ENCODE measurements at places on chromosomes 3 and 15.

GRCh38 chr15:90006217-90007075 lies 5.3 kb downstream of the ZNF710 start:
- DNase-seq: no peak

GRCh38 chr3:39180183-39180545 lies 12.2 kb downstream of the XIRP1 start:
- DNase-seq: no peak

DNA sequence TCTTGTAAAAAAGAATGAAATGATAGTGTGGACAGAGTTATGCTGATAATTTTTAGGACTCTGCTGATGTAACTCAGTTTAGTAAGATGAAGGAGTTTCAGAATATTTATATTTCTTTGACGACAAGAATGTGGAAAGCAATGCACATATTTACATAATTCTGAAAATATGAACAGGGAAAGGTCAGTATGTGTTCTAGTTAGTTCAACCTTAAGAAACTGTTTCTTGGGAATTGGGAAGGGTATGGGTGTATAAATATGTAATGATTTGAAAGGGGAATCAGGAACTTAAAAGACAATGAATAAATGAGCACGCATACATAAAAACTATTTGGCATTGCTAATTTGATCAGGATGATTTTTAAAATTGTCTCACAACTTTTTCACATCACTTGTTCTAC lies 1226.1 kb downstream of the SI start:
- no peak for DNase-seq

DNA sequence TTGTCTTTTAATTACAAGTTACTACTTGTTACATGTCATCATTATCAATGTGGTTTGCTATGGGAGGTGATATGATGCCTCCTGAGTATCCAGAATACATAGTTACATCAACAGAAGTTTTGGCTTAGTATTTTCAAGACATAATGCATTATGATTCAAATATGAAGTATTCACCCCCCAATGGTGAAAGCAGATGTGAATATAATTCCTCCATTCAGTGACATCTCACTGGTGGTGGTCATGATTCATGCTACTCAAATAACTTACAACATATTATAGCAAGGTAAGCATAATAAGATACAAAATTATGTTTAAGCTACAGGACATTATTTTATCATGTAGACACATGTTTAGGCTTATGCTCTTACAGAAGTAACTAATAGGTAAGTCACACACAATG lies 34.9 kb upstream of the TTBK2 start:
- no peak for DNase-seq

- no peak for DNase-seq
These were observed 310.5 kb upstream of the THBS1 start for GRCh38 chr15:39270221-39270855.

DNA sequence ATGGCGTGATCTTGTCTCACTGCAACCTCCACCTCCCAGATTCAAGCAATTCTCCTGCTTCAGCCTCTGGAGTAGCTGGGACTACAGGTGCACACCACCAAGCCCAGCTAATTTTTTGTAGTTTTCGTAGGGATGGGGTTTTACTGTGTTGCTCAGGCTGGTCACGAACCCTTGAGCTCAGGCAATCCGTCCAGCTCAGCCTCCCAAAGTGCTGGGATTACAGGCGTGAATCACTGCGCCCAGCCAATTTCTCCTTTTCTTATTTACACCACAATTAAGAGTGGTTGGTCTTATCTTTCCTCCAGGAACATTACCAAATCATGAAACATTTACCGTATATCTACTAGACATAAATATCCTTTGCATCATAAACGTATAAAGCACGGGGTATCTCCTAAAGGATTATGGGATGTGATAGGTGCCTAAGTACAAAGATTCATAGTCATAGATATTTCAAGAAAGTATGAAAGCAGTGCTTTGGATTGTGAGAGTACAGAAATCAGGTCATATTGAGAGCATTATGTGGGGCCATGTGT lies 194.5 kb downstream of the RBMS3 start:
- no peak for DNase-seq

Measured in spleen (tissue), 13 donors.